ENCODE measurements at places on chromosomes 1 and 21.

GRCh38 chr21:46388896-46389295 is 64.9 kb downstream of the PCNT start:
- H3K27ac ChIP-seq, result no peak overlapping the region
- H3K27me3 ChIP-seq, result no peaks in the 10 kb centered on the region
- no peak overlapping the region for H3K4me3 ChIP-seq
- peaks cover 55% of the 10 kb centered on the region for H3K36me3 ChIP-seq
- H3K4me1 ChIP-seq, result no peaks in the 10 kb centered on the region

- peaks cover 90% of the 10 kb centered on the region for H3K4me1 ChIP-seq
- DNase-seq, result peak; percentile 94
- H3K36me3 ChIP-seq, result peaks cover 23% of the 10 kb centered on the region
- H3K4me3 ChIP-seq, result peak overlapping the region; percentile 83
Measured at GRCh38 chr1:21294266-21294989, 4.2 kb upstream of the ECE1 start.

- peaks cover 16% of the 10 kb centered on the region for H3K27me3 ChIP-seq
- no peaks in the 10 kb centered on the region for H3K36me3 ChIP-seq
- DNase-seq, result peak; percentile 37
- peaks cover 30% of the 10 kb centered on the region for H3K4me1 ChIP-seq
- H3K4me3 ChIP-seq, result no peak overlapping the region
Measured at GRCh38 chr1:212225416-212225815, 59.8 kb upstream of the PPP2R5A start.

- H3K4me3 ChIP-seq, result no peak overlapping the region
- no peaks in the 10 kb centered on the region for H3K4me1 ChIP-seq
- peaks cover 36% of the 10 kb centered on the region for H3K27me3 ChIP-seq
- H3K27ac ChIP-seq, result no peak overlapping the region
- no peaks in the 10 kb centered on the region for H3K36me3 ChIP-seq
Measured at GRCh38 chr1:53575955-53576320, 116.7 kb downstream of the DMRTB1 start.

- H3K27ac ChIP-seq, result peak within 1 kb of the TSS; percentile 99
- peak; percentile 87 for DNase-seq
- peaks cover 77% of the 10 kb centered on the region for H3K4me1 ChIP-seq
- peak within 1 kb of the TSS; percentile 99 for H3K4me3 ChIP-seq
- H3K27me3 ChIP-seq, result no peaks in the 10 kb centered on the region
- peaks cover 55% of the 10 kb centered on the region for H3K36me3 ChIP-seq
Measured at GRCh38 chr1:209755926-209756614, at the start of gene TRAF3IP3. Gene TRAF3IP3 (plus strand): TSS chr1:209756053. CDS start chr1:209760040, 3,987 bp downstream.

DNA sequence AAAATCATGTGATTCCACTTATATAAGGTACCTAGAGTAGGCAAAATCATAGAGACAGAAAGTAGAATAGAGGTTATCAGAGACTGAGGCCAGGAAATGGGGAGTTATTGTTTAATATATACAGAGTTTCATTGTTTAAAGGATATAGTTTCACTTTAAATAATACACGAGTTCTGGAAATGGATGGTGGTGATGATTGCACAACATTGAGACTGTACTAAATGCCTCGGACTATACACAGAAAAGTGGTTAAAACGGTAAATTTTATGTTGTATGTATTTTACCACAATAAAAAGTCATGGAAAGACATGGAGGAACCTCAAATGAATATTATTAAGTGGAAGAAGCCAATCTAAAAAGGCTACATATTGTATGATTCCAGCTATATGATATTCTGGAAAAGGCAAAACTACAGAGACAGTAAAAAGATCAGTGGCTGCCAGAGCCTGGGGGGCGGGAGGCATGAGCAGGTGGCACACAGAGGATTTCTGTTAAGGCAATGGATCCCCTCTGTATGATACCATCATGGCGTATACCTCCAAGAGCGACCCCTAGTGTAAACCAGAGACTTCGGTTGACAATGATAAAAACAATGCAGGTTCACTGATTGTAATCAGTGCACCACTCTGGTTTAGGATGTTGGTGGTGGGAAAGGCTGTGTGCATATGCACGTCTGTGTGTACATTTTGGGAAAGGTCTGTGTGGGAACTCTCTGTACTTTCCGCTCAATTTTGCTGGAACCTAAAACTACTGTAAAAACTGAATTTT is 7.5 kb downstream of the C1orf198 start:
- H3K27me3 ChIP-seq, result no peaks in the 10 kb centered on the region
- no peak for DNase-seq
- H3K4me3 ChIP-seq, result no peak overlapping the region

- no peaks in the 10 kb centered on the region for H3K4me1 ChIP-seq
- DNase-seq, result no peak
- no peak overlapping the region for H3K4me3 ChIP-seq
- H3K36me3 ChIP-seq, result no peaks in the 10 kb centered on the region
- H3K27ac ChIP-seq, result no peak overlapping the region
Measured at GRCh38 chr21:22278366-22278765, 1280.2 kb downstream of the NCAM2 start.

DNA sequence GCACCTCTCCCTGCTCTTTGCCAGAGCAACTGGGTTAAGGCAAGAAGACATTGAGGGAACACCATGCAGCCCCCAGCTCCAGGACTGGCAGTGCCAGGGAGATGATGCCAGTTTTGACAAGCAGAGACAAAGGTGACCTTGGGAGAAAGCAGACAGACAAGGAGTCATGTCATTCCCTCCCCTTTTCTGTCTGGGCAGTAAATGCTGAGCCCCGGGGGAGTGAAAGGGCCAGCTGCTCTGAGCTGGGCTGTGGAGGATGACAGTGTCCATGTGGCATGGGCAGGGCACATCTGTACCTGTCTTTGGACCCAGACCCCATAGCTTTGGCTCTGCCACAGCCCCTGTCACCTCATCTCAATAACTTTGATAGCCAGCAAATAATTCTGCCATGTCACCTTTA is 24.2 kb downstream of the PLEKHA6 start:
- H3K4me3 ChIP-seq, result no peak overlapping the region
- no peaks in the 10 kb centered on the region for H3K4me1 ChIP-seq
- no peaks in the 10 kb centered on the region for H3K36me3 ChIP-seq
- H3K27ac ChIP-seq, result no peak overlapping the region

DNA sequence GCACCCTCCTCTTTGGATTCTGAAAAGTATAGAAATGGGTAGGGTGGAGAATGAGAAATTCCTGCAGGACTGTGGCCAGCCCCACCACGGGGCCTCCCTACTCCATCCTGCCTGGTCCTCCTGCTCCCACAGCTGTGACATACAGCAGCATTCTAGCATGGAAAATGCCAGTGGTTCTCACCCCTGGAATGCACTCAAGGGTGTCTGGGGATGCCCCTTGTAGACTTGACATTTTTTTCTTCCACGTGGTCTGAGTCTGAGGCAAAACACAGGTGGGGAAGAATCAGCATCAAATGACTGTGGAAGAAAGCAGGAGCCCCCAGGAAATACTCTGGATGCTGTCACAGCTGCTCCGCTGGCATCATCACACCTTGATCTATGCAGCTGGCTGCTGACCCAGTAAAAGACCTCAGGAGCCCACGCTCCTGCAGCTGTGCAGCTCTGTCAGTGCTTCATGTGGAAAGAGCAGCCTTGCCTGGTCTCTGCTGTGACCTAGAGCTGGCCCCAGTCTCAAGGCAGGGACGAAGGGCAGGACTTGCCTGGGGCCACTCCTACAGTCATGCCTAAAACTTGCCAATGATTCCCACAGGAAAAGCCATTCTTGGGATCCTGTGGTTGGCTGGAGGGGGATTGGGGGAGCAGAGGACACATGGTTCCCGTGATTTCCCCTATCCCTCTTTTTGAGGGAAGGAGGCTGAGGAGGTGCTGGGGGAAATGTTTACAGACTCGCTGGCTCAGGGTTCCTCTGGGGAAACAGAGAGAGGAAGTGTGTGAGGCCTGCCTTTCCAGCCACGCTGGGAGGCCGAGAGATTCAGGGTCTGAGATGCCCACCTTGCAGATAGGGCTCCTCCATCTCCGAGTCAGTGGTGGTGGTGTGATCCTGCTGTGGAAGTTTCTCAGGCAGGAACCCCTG is 10.8 kb upstream of the A3GALT2 start:
- H3K27me3 ChIP-seq, result no peaks in the 10 kb centered on the region
- no peak overlapping the region for H3K27ac ChIP-seq
- H3K4me1 ChIP-seq, result peaks cover 7% of the 10 kb centered on the region
- no peak overlapping the region for H3K4me3 ChIP-seq
- H3K36me3 ChIP-seq, result peaks cover 33% of the 10 kb centered on the region
- DNase-seq, result no peak

DNA sequence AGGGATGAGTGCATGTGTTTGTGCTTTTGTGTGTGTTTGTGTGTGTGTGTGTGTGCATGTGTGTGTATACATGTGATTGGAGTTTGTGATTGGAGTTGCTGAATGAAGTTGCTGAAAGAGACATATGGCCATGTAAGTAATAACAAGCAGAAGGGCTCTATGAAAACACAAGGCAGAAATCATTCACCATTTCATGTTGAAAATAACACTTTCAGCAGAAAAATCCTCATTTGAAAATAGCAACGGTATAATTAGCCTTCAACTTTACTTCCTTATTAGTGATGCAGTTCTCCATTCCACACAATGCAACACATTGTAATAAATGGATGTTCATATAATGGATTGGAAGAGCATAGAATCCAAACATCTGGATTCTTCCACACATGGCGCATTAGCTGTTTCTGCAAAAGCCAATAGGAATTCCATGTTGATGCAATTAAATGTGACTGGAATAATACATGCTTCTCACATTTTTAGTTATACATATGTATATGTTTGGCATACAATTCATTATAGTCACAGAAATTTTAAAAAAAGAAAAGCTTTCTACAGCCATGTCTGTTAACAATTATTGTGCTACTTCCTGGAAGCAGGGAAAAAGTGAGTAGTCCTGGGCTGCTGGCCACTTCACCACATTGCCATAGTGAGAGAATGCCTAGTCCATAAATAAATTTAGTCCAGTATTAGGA is 538.0 kb downstream of the LTN1 start:
- H3K4me3 ChIP-seq, result no peak overlapping the region
- H3K36me3 ChIP-seq, result no peaks in the 10 kb centered on the region
- no peak overlapping the region for H3K27ac ChIP-seq
- DNase-seq, result no peak
- no peaks in the 10 kb centered on the region for H3K4me1 ChIP-seq

DNA sequence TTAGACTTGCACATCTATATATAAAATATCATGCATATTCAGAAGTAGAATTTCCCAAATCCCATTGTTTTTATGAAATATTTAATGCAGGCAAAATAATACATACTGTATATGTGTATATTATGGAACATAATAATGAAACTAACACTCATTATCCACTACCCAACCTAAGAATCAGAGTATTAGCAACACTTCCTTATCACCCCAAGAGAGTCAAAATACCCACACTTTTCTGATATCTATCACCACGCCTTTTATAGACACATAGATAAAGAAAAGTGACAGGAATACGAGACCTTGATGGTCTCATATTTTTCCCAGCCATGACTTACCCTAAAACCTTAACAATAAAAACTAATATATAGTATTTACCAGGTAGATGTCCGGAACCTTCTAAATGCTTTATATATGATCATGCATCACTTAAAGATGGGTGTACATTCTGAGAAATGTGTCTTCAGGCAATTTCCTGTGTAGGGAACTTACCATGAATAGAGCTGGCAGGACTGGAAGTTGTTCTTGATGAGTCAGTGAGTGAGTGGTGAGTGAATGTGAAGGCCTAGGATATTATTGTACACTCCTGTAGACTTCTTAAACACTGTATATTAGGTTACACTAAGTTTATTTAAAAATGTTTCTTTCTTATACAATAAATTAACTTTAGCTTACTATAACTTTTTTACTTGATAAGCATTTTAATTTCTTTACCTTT is 45.5 kb downstream of the TNFSF4 start:
- DNase-seq, result no peak
- no peaks in the 10 kb centered on the region for H3K4me1 ChIP-seq

GRCh38 chr1:169508432-169509338 is 22.9 kb upstream of the SLC19A2 start:
- DNase-seq, result no peak
- peaks cover 6% of the 10 kb centered on the region for H3K36me3 ChIP-seq
- H3K27ac ChIP-seq, result peak overlapping the region; percentile 75
- H3K4me3 ChIP-seq, result peak overlapping the region; percentile 40

GRCh38 chr1:213985209-213986019 is 2.4 kb upstream of the PROX1 start:
- peaks cover 9% of the 10 kb centered on the region for H3K36me3 ChIP-seq
- peaks cover 56% of the 10 kb centered on the region for H3K4me1 ChIP-seq
- peak overlapping the region; percentile 0 for H3K27ac ChIP-seq
- no peak for DNase-seq
- H3K27me3 ChIP-seq, result peaks cover 100% of the 10 kb centered on the region
- H3K4me3 ChIP-seq, result no peak overlapping the region

GRCh38 chr1:219277304-219278105 is 103.8 kb downstream of the LYPLAL1 start:
- H3K4me1 ChIP-seq, result no peaks in the 10 kb centered on the region
- no peaks in the 10 kb centered on the region for H3K27me3 ChIP-seq
- no peak overlapping the region for H3K4me3 ChIP-seq
- no peak for DNase-seq

- no peaks in the 10 kb centered on the region for H3K27me3 ChIP-seq
- DNase-seq, result no peak
- no peaks in the 10 kb centered on the region for H3K4me1 ChIP-seq
Measured at GRCh38 chr1:81760477-81761097, 40.1 kb upstream of the ADGRL2 start.

DNA sequence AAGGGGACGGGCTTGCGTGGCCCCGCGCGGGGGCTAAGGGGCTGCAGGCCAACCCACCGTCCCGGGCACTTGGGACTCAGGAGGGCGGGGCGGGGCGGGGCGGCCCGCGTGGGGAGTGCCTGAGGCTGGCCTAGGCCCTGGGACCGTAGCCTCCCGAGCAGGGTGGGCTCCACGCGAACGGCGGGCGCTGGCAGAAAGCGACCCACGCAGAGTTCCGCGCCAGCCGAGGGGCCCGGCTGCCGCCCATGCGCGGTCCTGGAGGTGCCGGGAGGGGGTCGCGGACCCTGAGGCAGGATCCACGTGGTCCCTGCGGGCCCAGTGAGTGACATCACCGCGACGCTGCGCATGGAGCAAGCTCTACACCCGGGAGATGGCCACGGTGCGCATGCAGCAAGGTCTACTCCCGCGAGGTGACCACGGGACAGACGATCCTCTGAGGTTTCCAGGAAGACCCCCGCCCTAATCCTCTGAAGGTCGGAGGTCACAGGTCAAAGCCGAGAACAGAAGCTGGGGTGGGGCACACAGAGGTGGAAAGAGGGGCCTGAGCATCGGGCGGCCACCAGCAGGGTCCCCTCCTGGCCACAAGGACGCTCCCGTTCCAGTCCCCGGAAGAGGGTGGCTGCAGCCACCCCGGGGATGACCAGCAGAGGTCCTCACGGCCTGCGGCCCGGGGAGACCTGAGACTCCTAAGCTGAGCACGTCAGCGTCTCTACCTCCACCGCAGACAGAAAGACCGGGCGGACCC is 13.5 kb upstream of the SLC19A1 start:
- H3K4me3 ChIP-seq, result no peak overlapping the region
- no peak overlapping the region for H3K27ac ChIP-seq

GRCh38 chr1:237227476-237227875 is 185.5 kb downstream of the RYR2 start:
- no peak for DNase-seq
- H3K4me3 ChIP-seq, result no peak overlapping the region
- no peak overlapping the region for H3K27ac ChIP-seq
- no peaks in the 10 kb centered on the region for H3K36me3 ChIP-seq
- no peaks in the 10 kb centered on the region for H3K27me3 ChIP-seq

- H3K27me3 ChIP-seq, result peaks cover 3% of the 10 kb centered on the region
- H3K4me3 ChIP-seq, result no peak overlapping the region
- peaks cover 16% of the 10 kb centered on the region for H3K36me3 ChIP-seq
- peaks cover 9% of the 10 kb centered on the region for H3K4me1 ChIP-seq
- H3K27ac ChIP-seq, result no peak overlapping the region
- DNase-seq, result no peak
Measured at GRCh38 chr1:107821340-107821739, 143.6 kb downstream of the VAV3 start.

- H3K27me3 ChIP-seq, result no peaks in the 10 kb centered on the region
- peaks cover 2% of the 10 kb centered on the region for H3K36me3 ChIP-seq
- no peak overlapping the region for H3K27ac ChIP-seq
- DNase-seq, result peak; percentile 40
Measured at GRCh38 chr1:1302006-1302430, 5.7 kb downstream of the ACAP3 start.

All from activated naive CD4-positive, alpha-beta T cell treated with anti-CD3 and anti-CD28 coated beads, Interleukin-2, amount 10 ng/mL, durations not matched to agents 7 days and 5 days (primary cell).